GM12892 (cell line): ENCODE measurements at places on chromosomes 7 and 10.

DNA sequence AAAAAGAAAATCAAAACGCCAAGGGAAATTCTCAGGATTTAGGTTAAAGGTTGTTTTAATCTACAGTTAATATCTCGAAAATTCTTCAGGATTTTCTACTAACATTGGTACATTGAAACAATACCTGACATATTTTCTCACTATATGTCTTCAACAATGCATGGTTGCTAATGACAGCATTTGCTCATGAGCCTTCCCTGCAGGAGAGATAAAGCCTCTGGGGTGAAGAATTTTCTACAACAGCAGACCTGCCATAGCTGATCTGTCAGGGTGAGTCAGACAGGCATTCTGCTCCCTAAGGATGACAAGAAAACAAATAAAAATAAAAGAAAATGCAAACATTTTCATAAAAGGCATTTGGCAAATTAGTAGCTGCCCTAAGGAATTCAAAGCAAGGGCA lies 11.7 kb upstream of the GPR37 start:
- DNase-seq = no peak

DNA sequence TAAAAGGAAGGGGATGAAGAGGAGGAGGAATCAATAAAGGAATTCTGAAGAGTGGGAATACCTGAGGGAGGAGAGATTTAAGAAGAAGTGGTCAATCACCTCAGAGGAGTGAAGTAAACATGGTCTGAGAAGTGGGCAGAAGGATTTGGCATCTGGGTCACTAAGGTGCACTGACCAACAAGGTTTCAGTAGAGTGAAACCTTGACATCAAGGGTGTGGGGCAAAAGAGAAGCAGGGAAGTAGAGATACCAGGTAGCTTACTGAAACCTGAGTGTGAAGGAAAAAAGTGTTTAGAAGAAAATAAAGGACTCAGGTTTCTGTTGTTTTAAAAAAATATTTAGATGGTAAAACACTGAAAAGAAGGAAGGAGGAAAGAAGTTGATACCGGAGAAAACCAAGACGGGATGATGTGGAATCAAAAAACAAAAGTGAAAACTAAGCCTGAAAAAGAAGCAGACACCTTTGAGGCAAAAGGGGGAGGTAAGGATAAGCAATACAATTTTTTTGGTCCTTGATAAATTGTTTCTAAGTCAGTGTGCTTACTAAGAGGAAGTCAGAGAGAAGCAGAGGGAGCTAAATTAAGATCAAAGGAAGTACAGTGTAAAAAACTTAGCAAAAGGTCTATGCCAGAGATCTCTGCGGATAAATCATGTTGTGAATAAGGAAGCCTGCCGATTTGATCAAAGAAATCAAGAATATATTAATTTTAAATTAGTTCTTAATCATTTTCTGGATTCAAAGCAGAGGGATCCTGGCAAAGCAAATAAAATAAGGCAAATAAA lies 137.2 kb upstream of the GPR22 start:
- no peak for DNase-seq

DNA sequence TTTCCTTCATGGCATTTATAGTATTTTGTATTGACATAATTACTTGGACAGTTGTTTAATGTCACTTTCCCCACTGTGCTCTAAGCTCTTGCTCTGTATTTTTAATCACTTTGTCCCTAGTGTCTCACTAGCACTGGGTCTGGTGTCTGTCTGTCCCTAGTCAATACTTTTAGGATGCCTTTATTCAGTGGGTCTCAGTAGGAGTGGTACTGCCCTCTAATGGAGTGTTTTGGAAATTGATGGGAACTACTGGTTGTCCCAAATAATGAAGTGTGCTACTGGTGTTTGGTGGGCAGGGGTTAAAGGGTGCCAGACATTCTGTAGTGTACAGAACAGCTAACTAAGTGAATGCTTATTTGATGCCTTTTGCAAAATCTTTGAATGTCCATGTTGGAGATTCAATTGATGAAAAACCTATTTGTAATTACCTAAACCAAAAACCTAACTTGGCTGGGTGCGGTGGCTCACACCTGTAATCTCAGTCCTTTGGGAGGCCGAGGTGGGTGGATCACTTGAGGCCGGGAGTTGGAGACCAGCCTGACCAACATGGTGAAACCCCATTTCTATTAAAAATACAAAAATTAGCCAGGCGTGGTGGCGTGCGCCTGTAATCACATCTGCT lies 33.3 kb downstream of the CDK14 start:
- no peak for DNase-seq

DNA sequence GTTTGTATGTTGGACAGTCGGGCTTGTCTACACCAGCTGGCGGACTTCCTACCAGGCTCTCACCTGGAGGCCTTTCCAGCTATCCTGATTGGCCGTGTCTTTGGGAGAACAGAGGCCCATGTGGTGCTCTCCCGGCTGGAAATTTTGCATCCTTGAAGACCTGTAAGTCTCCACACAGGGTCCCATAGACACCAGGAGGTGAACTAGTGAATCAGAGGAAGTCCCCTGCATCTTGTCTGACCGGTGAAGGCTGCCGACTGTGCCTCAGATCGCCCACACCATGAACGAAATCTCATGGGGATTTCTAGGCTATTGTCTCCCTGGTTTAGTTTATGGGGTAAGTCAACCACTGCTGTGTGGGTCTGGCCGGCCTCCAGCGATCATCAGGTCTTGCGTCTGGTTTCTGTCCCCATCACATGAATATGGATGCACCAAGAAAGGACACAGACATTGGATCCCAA lies 108.4 kb upstream of the LYZL2 start:
- DNase-seq = no peak

DNA sequence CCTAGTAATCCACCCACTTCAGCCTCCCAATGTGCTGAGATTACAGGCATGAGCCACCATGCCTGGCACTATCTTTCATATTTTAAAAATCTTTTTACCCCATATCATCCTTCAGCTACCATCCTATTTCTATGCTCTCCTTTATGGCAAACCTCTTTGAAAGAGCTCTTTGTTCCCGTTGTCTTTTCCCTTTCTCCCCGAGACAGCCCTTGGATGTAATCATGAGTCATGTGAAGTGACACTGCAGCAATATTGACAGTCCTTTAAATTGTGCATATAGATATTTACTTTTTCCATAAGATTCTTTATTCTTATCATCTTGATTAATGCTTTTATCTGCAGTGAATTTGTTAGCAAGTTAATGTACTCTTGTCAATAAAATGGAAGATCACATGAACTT lies 286.6 kb downstream of the ANKRD7 start:
- DNase-seq = no peak

GRCh38 chr7:159137906-159138305 lies 6.8 kb downstream of the VIPR2 start:
- DNase-seq = no peak

DNA sequence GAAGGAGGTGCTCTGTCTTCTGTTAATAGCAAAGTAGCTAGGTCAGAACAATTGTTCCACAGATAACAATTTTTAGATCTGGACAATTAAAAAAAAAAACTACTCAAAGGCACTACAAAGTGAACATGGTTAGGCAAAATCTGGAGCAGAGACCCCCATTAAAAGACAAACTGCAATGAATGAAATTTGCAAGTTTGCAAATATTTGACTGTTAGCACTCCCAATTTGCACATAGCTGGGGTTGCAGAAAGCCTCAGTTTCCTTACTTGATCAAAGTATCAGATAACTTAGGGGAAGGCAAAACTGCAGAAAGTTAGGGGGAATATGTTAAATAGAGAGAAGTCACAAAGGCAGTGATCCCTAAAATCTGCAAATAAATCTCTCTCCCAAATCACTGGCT lies 68.3 kb downstream of the DGKI start:
- DNase-seq = no peak

DNA sequence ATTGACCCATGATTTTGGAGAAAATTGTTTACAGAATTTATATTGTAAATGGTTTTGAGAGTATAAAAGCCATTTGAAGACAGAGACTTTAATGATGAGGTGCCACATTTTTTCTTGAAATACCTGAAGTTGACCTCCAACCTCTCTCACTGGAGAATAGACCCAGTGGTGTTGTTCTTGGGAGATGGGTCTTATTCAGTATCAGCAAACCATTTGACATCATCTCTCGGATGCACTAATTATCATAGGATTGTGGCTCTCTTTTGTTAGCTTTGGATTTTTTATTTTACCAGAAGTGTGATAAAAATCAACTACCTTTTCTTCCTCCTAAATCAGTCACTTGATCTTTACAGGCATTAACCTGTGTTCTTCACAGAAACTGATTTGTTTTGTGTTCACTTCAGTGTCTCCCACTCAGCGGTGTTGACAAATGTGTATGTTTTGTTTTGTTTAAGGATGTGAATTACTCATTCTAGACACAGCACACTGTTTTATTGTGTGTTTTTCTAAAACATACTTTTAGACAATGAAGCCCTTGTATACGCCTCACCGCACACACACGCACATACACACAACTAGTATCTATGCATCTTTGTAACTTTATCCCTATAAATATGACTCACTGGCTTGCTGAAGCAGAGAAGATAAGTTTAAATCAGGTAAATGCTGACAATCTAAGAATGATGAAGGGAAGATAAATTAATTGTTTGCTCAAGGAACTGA lies 455.6 kb downstream of the INHBA start:
- DNase-seq = no peak

DNA sequence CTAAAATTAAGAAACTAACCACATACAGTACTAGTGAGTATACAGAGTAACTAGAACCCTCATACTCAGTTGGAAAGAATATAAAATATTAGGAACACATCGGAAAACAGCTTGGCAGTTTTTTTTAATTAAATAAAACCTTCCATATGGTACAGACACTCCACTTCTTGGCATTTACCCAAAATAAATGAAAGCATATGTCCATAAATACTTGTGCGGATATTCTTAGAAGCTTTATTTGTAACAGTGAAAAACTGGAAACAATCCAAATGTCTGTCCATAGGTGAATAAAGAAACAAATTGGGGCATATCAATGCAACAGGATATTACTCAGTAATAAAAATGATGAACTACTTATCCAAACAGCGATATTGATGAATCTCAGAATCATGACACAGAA lies 410.0 kb downstream of the HTR7 start:
- no peak for DNase-seq

- no peak for DNase-seq
Measured at GRCh38 chr10:47099474-47099873, 188.2 kb downstream of the PTPN20 start.

GRCh38 chr10:10327934-10328333 lies 689.7 kb upstream of the CELF2 start:
- no peak for DNase-seq

GRCh38 chr7:135602304-135602703 lies 44.6 kb downstream of the NUP205 start:
- DNase-seq = no peak

DNA sequence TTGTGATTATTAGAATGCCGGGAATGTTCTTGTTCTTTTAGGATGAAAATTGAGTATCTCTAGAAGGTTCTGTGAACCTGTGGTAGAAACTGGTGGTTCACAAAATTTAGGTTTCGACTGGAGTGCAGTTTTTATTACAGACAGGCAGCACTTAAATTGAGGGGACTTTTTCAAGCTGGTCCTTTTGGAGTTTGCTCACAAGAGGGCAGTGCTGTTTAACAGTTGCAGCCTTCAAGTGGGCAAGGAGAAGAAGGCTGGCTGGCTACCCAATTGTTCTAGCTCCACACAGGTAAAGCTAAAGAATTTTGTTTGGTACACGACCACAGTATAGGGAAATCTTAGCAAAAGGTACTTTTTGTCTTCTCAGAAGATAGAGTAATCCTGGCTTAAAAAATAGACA lies 233.6 kb downstream of the SNX13 start:
- DNase-seq = peak; percentile 1

- DNase-seq = no peak
Measured at GRCh38 chr7:86391813-86392212, 251.9 kb upstream of the GRM3 start.

- DNase-seq = no peak
Measured at GRCh38 chr10:34374356-34375045, 440.6 kb downstream of the PARD3 start.

- DNase-seq = no peak
Measured at GRCh38 chr7:132666071-132666773, 90.0 kb upstream of the PLXNA4 start.
